Activated CD4-positive, alpha-beta T cell treated with anti-CD3 and anti-CD28 coated beads, Interleukin-2, amount 10 ng/mL, durations not matched to agents 7 days and 5 days (primary cell): ENCODE measurements at places on chromosomes 6 and 20. TPM values are rescaled to one million over a fixed set of nuclear protein-coding genes. Genes with fewer than 3 reads are reported as not detected.

Gene VSX1
- total RNA-seq = not detected

Gene CFAP61
- total RNA-seq = not detected

Gene BANF2
- total RNA-seq = not detected

Gene KIF25
- total RNA-seq = not detected

Gene MATN4
- total RNA-seq = 0.17 TPM

Gene FKBP1C
- 0.92 TPM for total RNA-seq

Gene MUC21
- not detected for total RNA-seq

Gene SPATA25
- total RNA-seq = 0.84 TPM

Gene PNPLA1
- total RNA-seq = not detected

Gene VTA1
- 53.6 TPM for total RNA-seq

Gene HRH3
- not detected for total RNA-seq

Gene BLCAP
- total RNA-seq = 41.1 TPM

Gene PAK5
- not detected for total RNA-seq

Gene PGC
- not detected for total RNA-seq

Gene MEA1
- total RNA-seq = 58.9 TPM

Gene SAPCD1
- 12.0 TPM for total RNA-seq

Gene PAK1IP1
- 13.4 TPM for total RNA-seq
